Stimulated activated CD4-positive, alpha-beta T cell treated with anti-CD3 and anti-CD28 coated beads, Interleukin-1b, Interleukin-23, amount 100 ng/mL, for 4 hours (primary cell): ENCODE measurements at places on chromosomes 2 and 18.

DNA sequence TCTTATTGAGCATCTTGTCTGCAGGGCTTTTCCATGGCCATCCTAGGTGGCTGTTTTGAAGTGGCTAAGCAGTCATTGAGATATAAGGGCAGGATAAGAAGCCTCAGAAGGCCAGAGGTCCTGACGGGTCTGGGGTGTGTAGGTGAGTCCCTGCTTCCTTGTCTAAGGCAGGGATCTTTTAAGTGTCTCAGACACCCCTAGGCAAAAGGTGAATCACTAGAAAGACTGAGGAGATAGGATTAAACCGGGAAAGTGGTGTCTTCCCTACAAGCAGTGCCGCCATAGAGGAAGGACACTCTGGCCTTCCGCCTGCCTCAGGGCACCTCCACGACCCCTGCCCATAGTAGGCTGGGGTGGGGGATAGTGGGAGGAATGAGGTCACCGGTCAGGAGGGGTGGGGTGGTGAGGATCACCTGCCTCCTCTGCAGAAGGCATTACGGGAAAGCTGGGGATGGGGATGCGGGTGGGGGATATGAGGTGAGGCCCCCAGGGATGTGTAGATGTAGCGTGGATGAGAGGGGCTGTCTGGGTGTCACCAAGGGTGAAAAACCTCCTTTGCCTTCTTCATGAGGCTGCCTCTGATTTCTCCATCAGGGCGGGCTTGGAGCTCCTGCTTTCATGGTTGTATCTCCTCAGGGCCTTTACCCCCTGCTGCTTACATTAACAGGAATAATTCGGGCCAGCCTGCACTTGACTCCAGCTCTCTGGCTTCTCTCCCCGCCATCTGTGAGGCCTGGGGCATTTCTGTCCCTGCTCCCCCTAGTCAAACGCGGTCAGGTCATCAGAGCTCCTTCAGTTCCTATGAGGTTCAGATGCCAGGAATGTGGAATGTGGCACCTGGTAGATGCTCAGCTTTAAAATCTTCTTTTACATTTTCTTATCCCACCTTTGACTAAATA, 244.0 kb downstream of the DYSF start:
- no peak for DNase-seq

- no peak for DNase-seq
Measured at GRCh38 chr2:172084645-172085459, 455 bp upstream of the DLX1 start.

DNA sequence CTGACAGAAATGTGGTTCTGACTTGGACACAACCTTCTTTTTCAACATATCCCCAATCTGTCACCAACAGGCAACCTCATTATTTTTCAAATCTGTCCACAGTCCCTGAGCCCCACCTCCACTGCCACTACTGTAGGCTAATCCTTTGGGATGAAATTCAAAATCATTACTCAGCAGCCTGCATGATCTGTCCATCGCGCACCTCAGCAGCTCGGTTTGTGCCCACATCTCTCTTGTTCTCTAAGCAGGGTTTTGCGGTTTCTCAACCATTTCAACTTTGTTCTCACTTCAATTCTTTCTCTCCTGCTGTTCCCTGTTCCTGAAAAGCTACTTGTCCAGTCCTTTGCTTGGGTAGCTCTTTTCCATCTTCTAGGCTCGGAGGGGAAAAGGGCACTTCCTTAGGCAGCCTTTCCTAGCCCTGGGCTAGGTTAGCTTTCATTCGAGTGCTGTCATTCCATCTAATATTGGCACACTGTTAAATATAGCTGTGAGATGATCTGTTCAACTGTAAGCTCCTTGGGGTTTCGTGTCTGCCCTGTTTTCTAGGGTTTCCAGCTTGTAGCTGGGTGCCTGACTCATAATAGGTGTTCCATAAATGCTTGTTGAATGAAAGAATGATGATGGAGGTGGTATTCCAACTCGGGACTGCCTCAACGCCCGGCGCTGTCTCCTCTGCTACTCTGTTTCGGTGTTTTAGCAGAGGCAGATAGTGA, 653 bp upstream of the ANKAR start:
- no peak for DNase-seq

GRCh38 chr2:204645018-204645773, 99.9 kb downstream of the PARD3B start:
- no peak for DNase-seq

GRCh38 chr2:174977364-174977763, 27.8 kb downstream of the CHN1 start:
- no peak for DNase-seq

GRCh38 chr2:130259594-130259993, 61.4 kb upstream of the TUBA3E start:
- DNase-seq = no peak

- no peak for DNase-seq
Measured at GRCh38 chr2:149768320-149768799, 180.8 kb upstream of the MMADHC start.

DNA sequence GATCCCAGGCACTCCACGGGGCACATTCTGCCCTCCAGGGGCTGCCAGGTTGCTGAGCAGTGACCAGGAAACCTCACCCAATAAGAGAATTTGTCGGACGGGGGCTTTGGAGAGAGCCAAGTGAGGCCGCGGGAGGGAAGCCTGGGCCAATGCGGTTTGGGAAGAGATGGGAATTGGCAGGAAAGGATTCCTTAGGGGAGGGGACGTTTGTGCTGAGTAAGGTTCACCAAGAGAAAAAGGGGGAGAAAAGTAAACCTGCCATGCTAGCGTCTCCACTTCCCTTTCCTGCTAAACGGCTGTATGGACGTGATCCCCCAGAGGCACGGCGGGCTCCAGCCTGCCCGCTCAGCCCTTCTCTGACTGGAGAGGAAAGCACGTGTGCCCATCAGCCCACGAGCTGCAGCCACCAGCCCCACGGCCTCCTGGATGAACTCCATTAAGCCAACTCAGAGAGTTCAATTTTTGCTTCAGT, 194.4 kb upstream of the ID2 start:
- DNase-seq = no peak

DNA sequence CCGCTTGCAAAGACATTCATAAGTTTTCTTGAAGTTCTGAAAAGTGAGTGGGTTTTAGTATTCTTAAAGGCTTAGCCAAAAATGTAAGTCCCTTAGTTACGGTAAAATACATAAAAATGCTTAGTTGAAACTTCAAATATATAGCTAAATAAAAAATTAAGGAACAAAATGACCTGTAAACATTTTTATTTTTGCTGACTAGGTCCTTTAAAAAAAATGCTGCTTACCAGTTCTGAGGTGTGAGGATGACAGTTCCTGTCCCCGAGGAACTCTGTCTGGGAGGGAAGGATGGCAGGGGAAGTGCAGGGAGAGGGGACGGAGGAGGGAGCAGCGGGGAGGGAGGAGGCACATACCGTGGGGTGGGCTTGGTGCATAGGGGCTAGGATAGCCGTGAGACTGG, 102.8 kb upstream of the BCL2L11 start:
- no peak for DNase-seq

DNA sequence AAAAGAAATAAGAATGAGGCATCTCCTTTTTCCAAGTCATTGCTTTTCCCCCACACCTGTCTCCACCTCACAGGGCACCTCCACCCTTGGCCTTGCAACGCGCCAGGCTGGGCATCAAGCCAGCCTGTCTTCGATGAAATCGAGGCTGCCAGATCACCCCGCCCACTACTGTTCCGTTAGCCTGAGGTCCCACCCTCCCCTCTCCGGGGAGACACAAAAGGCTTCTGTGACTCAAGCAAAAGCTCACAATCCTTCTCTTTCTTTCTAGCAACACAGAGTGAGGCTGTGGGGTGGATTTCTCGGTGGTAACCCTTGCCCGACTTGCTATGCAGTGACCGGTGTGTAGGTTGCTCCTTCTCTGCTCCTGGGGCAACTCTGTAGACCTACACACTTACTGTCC, 9.9 kb downstream of the TNP1 start:
- no peak for DNase-seq

- no peak for DNase-seq
Measured at GRCh38 chr18:23711426-23711825, 22.2 kb downstream of the LAMA3 start.

GRCh38 chr2:28408764-28409599, 16.3 kb downstream of the FOSL2 start:
- peak; percentile 53 for DNase-seq

GRCh38 chr2:105377871-105378270, 21.0 kb downstream of the FHL2 start:
- DNase-seq = no peak

GRCh38 chr2:230496891-230497290, 80.9 kb downstream of the SP100 start:
- no peak for DNase-seq

DNA sequence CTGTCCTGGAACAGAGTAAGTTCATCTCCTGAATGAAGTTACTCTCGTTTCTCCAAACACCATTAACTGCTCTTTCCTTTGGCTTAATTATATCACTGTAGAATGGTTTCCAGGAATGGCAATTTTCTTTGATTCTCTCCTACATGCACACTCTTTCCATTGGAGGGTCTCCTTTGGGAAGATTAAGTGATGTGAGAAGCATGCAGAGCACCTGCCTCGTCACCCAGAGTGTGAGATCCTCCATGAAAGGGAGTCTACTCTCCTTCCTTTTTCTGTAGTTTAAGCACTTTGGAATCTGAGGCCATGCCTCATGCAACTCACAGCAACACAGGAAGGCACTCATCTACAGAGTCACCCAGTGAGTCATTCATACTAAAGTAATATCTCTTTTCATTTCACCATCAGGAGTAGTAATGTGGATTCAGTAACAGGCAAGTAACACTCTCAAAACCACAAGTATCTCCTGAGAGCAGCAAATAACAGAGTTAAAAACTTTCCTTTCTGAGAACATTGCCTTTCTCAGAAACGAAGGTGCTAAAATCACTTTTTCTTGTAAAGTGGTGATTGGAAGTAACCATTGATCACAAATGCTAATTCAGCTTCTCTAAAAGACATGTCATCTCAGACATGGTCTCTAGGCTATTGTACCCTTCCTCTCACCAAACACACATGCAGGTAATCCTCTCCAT, 52.8 kb upstream of the IL1RL1 start:
- DNase-seq = no peak

DNA sequence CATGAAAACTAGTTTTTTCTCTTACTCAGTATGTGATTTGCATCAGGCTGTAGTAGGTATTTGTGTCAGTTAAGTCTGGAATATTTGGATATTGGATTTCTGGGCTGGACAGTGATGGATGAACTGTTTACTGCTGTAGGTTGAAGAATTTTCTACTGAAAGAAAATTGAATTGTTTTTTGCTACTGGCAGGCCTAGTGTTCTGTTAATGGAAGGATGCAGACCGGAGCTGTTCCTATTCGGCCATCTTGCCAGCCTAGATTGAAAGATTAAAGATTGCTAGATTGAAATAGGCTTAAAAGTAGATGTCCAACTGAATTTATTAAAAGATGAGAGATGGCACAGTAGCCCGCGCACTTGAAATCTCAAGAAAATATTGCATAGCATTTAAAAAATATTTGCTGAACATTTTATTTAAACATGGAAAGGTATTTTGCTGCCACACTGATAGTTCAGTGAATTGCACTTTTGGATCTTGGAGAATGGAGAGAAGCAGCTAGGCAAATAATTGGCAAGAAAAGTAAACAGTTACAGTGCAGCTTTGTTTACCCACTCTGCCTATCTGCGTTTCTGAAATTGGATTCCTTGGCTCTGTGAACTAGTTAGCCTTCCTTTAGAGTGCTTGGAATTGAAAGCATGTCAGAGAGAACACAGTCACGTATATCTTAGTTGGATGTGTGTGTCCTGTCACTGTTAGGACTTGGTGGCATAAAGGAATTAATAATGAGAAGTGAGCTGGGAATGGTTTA, 54.1 kb downstream of the EPB41L5 start:
- DNase-seq = no peak

- DNase-seq = no peak
Measured at GRCh38 chr2:235314371-235314930, 179.4 kb upstream of the AGAP1 start.

DNA sequence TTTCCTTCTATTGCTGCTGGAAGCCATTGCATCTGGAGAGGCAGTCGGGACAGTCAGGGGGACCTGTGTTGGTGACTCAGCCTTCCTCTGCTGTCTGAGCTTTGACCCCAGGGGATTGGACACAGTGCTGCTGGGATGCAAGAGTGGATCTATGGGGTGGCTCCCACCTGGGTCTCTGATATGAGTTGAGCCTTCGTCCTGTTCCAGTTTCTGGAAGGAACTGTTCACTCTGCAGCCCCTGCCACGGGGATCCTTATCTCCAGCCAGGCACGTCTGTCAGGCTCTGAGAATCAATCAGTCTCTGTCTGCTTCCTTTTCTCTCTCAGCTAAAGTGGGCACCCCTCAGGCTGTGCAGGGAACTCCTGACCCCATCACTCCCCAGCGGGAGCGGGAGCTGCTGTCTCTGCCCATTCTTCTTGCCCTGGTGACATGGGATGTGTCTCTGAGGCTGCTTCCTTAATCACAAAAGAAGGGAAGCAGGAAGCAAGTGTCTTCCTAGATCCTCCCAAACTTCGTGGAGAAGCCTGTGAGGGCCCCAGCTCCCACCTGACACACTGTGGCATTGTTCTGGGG, 51.7 kb downstream of the ARHGAP28 start:
- no peak for DNase-seq

DNA sequence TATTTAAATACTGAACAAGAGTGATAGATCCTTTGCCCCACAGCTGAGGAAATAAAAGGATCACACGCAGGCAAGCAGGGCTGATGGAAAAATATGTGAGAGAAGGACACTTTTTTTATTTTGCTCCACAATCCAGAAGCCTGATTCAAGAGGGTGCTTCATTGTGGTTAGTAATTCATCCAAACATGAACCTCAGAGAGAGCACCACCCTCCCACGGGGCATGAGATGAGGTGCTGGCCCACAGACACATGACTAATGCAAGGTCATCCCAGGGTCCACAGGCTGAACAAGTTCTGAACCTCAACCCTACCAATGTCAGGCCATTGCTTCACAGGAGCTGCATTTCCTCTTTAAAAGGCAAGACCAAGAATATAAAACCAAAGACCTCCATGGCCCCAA, 239.6 kb downstream of the MREG start:
- no peak for DNase-seq

- no peak for DNase-seq
Measured at GRCh38 chr18:42486271-42486670, 531.2 kb downstream of the PIK3C3 start.

GRCh38 chr18:12628706-12629702, 28.9 kb downstream of the SPIRE1 start:
- DNase-seq = no peak

GRCh38 chr2:67835266-67835665, 227.5 kb downstream of the C1D start:
- DNase-seq = no peak

- no peak for DNase-seq
Measured at GRCh38 chr2:231573096-231573495, 19.6 kb upstream of the TEX44 start.

- DNase-seq = no peak
Measured at GRCh38 chr2:85548608-85548900, 9.6 kb downstream of the MAT2A start.

DNA sequence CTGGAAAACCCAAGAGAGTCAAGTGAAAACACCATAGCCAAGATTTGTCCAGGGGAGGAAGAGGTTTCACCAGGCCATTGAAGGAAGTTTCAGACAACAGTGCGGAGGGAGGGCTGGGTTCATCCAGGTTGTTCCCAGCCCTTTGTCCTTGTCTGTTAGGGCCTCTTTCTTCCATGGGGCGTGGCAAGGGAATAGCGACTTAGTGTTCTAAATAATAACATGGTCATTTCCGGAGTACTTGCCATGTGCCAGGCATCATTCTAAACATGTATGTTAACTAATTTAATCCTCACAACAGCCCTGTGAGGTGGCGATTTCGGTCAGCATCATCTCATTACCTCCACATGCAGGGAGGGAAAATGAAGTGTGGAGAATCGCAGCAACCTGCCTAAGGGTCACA, 77.3 kb downstream of the TCF7L1 start:
- no peak for DNase-seq
